ENCODE measurements at places on chromosomes 5 and 9. TPM values are rescaled to one million over a fixed set of nuclear protein-coding genes. Genes with fewer than 3 reads are reported as not detected.

Gene CXXC5
- total RNA-seq: 107 TPM

DNA sequence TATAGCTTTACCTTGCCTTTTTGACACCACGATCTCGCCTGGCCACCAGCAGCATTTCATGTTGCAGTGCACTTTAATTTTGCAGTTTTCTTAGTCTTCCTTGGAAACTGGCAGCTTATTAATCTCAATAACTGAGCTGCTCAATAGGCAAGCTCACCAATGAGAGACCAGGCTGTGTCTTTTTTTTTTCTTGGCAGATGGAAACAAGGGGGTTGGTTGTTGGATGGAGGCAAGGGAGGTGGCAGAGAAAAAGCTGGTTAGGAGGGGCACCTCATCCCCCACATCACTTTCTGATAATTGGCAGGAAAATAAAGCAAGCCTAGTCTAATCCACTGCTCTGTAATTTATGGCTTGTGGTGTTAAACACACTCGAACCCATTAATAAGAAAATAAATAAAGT is 324.5 kb upstream of the WWC1 start:
- H3K4me1 ChIP-seq: peaks cover 4% of the 10 kb centered on the region
- H3K27ac ChIP-seq: no peak overlapping the region
- H3K4me3 ChIP-seq: no peak overlapping the region
- DNase-seq: no peak
- H3K36me3 ChIP-seq: no peaks in the 10 kb centered on the region

DNA sequence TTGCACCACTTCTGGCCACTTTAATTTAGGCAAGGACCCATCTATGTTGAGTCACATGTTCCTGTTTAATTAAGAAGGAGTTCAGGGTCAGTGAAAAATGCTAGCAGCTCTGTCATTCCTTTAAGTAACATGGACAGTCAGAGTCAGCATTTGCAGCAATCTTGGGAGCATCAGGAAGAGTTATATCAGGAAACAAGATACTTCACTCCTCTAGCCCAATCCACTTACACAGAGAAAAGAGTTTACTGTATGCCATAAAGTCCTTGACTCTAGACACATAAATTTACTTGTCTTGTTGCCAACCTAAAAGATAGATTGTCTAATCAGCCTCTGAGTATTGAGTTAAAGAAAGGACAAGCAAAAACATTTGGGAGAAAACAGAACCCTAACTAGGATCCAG is 266.7 kb downstream of the PJA2 start:
- H3K4me3 ChIP-seq: no peak overlapping the region
- no peaks in the 10 kb centered on the region for H3K36me3 ChIP-seq
- no peaks in the 10 kb centered on the region for H3K4me1 ChIP-seq
- H3K27me3 ChIP-seq: no peaks in the 10 kb centered on the region
- no peak overlapping the region for H3K27ac ChIP-seq

GRCh38 chr5:113266913-113267227 is 167.9 kb downstream of the TSSK1B start:
- no peaks in the 10 kb centered on the region for H3K27me3 ChIP-seq
- H3K4me3 ChIP-seq: no peak overlapping the region
- H3K27ac ChIP-seq: no peak overlapping the region
- H3K36me3 ChIP-seq: no peaks in the 10 kb centered on the region
- peaks cover 18% of the 10 kb centered on the region for H3K4me1 ChIP-seq

DNA sequence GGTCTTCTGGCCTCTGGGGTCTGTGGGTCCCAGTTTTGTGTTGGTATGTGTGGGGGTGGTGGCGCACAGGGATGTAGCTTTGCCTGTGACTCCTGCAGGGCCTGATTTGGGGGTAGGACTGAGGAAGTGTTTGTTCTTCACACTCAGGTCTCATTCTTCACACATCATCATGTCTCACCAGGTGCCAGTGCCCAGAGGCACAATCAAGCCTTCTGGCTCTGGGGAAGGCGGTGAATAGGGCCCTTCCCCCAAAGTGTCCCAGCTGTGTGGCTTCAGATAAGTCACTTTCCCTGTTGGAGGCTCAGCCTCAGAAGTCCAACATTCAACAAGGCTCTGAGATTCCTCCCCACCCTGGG is 5.1 kb downstream of the DBN1 start:
- peaks cover 81% of the 10 kb centered on the region for H3K36me3 ChIP-seq
- H3K27me3 ChIP-seq: no peaks in the 10 kb centered on the region
- H3K4me1 ChIP-seq: peaks cover 14% of the 10 kb centered on the region
- no peak overlapping the region for H3K27ac ChIP-seq
- no peak overlapping the region for H3K4me3 ChIP-seq

Measured in H9 (cell line).